ENCODE measurements at places on chromosomes 3 and 15.

DNA sequence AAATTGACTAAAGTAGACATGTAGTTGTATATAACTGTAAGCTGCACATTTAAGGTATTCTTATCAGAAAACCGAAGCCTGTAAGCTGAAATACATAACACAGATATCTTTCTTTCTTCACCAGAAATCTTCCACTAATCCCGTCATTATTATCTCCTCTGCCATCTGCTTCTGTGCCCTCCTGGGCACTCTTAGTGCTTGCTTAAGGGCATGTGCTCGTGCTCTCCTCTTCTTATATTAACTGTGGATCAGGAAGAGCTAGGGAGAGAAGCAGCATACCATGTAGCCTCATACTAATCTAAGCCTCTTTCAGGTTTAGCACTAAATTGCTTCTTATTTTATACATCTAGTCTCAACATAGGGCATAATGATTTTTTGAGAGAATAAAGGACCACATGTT, 60.8 kb downstream of the RIOX2 start:
- no peak for DNase-seq

DNA sequence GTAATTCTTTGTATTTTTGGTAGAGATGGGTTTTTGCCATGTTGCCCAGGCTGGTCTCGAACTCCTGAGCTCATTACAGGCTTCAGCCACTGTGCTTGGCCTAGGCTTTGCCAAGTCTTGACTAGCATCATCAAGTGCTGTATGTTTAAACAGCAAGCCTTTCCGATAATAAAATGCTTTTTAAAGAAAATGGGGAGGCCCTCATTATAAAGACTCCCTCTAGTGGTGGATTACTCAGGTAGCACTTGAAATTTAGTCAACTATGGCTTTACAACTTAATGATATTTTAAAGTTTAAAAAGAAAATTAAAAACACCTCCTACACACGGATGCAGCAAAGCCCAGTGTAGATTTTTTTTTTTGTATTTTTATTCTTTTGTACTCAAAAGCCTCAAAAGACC, 213.6 kb downstream of the GAP43 start:
- no peak for DNase-seq

- no peak for DNase-seq
Observed at GRCh38 chr15:68334661-68335124, 57.1 kb downstream of the FEM1B start.

GRCh38 chr3:189824629-189825312, 193.6 kb downstream of the TP63 start:
- DNase-seq, result peak; percentile 88

DNA sequence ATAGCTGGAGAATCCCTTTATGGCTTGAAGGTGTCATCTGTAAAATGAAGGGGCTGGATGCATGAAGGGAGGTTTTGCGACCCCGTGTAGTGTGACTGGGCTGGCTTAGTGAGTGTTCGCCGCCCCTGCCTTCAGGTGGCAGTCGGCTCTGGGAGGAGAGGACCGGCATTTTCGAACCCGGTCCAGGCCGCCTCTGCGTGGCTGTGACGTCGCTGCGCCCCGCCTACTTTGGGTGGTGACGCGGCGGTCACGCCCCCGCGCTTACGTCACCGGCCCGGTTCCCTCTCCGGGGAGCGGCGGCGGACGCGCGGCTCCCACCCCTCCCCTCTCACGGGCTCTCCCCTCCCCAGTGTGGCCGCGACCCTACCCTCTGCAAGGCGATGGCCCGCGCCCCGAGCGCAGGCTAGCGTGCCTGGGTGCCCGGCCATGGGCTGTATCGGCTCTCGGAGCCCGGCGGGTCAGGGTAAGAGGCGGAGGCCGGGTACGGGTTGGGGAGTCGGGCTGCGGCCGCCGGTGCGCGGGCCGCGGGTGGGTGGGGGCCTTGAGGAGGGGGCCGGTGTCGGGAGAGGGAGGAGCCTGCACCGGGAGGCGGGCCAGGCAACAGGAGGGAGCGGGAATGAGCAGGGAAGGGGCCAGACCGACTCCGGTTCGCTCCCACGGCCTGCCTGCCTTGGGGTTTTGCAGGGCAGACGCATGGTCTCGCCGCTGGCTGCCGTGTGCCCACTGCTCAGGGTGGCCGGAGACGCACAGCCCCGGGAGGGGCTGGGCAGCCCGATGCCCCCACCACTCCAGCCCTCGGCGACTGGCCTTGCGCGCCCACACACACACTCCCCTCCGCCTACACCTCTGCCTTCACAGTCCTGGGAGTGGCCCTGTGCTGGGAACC, 1.5 kb upstream of the FAM131A start:
- DNase-seq, result peak; percentile 54

DNA sequence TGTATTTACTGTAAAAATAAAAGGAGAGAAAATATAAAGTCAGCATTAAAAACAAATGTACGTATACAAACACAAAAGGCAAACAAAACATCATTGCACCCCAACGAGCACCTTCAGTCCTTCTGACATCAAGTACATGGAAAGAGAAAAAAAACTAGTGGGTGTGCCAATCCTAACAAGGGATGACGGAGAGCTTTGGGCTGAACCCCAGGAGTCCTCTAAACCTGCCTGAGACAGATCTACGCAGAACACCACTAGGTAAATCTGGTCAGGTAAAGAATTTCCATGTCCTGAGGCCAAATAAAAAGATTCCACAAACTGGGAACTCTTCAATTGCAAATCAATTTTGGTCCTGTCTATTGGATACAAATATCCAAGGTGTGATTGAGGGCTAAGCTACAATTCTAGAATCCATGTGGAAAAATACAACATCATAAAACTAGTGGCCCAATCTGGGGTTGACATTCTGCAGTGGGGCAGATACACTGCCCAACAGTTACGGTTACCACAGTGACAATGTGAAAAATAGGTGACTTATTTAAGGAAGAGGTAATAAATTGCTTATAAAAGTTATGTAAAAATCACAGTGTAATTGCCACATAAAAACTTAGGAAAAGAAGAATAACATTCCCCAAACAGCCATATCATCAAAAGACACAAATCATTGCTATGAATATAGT, 14.2 kb downstream of the IFT80 start:
- no peak for DNase-seq

DNA sequence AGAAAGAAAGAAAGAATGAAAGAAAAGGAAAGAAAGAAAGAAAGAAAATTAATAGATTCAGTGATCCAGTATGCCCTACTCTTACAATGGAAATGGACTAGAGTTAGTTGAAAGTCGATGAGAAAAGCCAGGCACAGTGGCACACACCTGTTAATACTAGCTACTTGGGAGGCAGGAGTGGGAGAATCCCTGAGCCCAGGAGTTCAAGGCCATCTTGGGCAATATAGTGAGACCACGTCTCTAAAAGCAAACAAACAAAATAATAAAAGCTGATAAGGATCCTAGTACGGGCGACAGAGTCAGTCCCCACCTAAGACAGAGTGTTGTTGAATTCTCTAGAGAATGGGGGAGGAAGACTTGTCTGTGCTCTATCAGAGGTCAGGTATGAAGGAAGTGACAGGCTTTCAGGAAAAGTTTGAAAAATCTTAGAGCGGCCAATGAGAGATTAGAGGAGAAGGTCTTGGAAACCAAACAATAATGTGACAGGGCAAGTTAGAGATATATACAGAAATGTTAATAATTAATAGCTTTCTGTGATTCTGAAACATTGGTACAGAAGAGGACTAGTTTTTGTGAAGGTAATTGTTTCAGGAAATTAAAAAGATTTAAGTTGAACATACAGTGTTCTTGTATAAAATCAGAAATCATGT, 117.9 kb upstream of the PTX3 start:
- no peak for DNase-seq

- no peak for DNase-seq
Observed at GRCh38 chr3:8665407-8665896, 20.9 kb upstream of the SSUH2 start.

- no peak for DNase-seq
Observed at GRCh38 chr15:74158855-74159650, 14.5 kb upstream of the ISLR start.

GRCh38 chr3:112651071-112651470, 10.1 kb upstream of the CCDC80 start:
- no peak for DNase-seq

DNA sequence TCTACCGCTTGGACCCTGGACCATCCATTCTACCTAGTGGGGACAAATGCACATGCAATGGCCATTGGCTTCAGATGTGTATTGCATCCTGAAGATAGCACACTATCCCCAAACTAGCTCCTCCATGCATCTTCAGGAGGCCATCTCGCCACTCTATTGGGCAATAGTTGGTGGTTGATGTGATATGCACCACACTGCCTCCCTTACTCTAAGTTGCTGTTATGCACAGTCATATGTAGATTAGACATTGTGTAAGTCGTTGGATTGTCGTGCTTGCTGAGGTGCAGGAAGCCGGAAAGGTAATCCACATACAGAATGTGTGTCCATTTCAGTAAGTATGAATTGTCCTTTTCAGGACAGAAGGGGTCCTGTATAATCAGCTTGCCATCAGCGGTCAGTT, 26.7 kb upstream of the PLA2G4D start:
- no peak for DNase-seq

- DNase-seq, result no peak
Observed at GRCh38 chr3:197001972-197002700, 27.5 kb downstream of the MELTF start.

GRCh38 chr15:99409097-99409473, 156.7 kb upstream of the MEF2A start:
- DNase-seq, result peak; percentile 81

- peak; percentile 42 for DNase-seq
Observed at GRCh38 chr3:109731639-109732473, 394.5 kb upstream of the DPPA4 start.

GRCh38 chr3:37526511-37526910, 335.2 kb upstream of the CTDSPL start:
- no peak for DNase-seq

GRCh38 chr15:40104865-40105516, 3.7 kb downstream of the BMF start:
- peak; percentile 75 for DNase-seq

DNA sequence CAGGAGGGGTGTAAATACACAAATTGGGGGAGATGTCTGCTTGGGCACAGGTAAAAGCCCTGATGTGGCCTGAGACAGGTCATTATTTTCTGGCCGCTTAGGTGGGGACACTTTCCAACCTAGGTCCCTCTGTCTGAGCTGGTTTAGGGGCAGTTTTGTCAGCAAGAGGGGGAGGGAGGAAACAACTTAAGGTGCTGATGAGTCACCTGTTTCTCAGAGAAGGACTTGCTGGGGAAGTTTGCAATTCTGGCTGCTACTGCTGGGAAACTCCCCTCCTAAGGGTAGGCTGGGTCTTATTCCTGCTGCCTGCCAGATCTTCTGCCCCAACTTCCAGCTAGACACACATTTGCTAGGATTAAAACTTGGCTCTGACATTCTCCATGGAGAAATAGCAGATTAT, 4.8 kb upstream of the RHOV start:
- no peak for DNase-seq

DNA sequence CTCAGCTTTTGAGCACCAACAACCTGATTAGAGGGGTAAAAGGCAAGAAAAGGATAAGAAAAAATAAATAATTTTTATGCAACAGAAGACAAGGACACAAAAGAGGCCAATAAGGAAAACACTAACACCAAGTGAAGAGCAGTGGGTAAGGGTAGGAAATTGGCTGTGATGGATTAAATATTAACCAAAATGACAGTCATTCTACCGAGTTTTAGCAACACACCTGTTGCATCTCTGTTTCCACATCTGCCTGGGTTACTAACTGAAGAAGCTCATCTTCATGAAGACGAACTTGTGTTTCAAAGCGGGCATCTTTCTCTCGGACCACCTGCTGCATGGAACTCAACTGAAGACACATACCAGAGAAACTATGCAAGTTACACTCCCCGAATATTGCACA, 30.1 kb downstream of the GOLGB1 start:
- no peak for DNase-seq

DNA sequence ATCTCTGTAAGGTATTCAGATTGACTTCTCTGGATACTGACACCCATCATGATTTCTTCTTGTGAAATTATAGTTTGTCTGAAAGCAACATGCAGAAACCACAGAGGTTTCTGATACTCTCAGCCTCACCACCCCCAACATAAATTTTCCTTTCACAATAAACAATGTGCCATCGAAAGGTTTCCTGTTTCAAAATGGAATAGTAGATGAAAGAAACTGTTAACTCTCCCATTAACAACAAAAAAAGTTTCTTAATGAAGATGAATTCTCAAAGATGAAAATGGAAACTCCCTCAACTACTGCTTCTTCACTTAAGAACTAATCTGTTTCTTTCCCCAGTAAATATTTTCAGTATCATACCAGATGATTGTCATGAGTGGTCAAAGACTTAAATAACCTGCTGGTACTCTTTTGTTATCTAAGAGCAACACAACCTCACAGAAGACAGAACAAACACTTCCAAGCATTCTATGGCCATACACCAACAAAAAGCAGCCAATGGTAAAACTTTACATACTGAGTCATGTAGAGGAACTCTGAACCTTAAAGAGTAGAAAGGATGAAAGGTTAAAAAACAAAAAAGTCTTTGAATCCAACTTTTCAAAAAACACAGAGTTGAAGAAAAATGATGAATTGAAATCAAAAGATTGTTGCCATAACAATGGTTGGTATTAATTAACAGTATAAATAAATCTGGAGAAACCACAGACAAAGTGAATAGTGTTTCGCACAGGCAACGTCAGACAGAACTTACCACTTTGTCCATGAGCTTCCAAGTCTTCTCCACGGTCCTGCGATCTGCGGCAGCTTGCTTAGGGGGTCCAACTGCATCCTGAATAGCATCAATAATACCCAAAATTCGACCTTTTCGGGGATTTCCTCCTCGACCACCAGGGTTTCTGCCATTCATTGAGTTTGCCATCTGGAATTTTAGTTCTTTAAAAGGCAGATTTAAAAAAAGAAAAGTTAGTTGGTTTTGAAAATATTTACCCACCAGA, 1.9 kb downstream of the CBLB start:
- DNase-seq, result no peak

DNA sequence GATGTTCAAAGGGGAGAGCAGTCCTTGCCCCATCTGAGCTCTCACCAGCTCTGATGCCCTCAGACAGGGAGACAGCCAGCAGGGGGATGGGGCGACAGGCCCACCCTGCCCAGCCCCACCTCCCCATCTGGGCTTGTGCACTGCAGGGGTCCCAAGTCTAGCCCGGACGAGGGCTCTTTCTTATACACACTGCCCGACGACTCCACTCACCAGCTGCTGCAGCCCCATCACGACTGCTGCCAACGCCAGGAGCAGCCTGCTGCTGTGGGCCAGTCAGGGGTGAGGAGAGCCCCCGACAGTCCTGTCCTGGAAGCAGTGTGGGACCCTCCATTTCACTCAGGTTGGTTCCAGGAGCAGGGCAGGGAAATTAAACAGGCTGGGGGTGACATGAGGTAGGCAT, 73.9 kb downstream of the BOC start:
- no peak for DNase-seq
